ENCODE measurements at places on chromosomes 7 and 10. TPM values are rescaled to one million over a fixed set of nuclear protein-coding genes. Genes with fewer than 3 reads are reported as not detected.

The GHRHR gene
- total RNA-seq = not detected

The MCM10 gene
- 1.8 TPM for total RNA-seq

The PMS2 gene
- total RNA-seq = 13.0 TPM

The PPP1R9A gene
- 7.5 TPM for total RNA-seq

The KRIT1 gene
- 74.6 TPM for total RNA-seq

The DUS4L gene
- total RNA-seq = 9.0 TPM

The OR2A1 gene
- total RNA-seq = 0.15 TPM

The SLIT1 gene
- 0.44 TPM for total RNA-seq

The PLEKHS1 gene
- total RNA-seq = not detected

The PALS2 gene
- total RNA-seq = 17.8 TPM

The CYP2C8 gene
- total RNA-seq = 0.16 TPM

The SRRM3 gene
- 3.4 TPM for total RNA-seq

The ZCCHC24 gene
- total RNA-seq = 48.8 TPM

The AMZ1 gene
- total RNA-seq = 0.88 TPM

The PSD gene
- total RNA-seq = 13.4 TPM

The MSMB gene
- total RNA-seq = 4.0 TPM

The VAX1 gene
- not detected for total RNA-seq

The TMEM26 gene
- 19.0 TPM for total RNA-seq

The RBP4 gene
- total RNA-seq = 813 TPM

The PIK3CG gene
- total RNA-seq = 12.0 TPM

The AKR1C1 gene
- 24.1 TPM for total RNA-seq

The SEMA3E gene
- total RNA-seq = 11.8 TPM

The ASZ1 gene
- total RNA-seq = not detected

The CALML5 gene
- not detected for total RNA-seq

The OR9A2 gene
- 2.0 TPM for total RNA-seq

The FZD1 gene
- 11.0 TPM for total RNA-seq

The RAB18 gene
- 68.6 TPM for total RNA-seq

The NCF1 gene
- total RNA-seq = not detected

The SIRT1 gene
- 43.3 TPM for total RNA-seq

The KCNK18 gene
- total RNA-seq = not detected

The MICALL2 gene
- 20.0 TPM for total RNA-seq

The TMEM270 gene
- not detected for total RNA-seq

The NPSR1 gene
- not detected for total RNA-seq

The TLX1 gene
- total RNA-seq = not detected

The ZNF273 gene
- total RNA-seq = 6.9 TPM

The DOCK1 gene
- 101 TPM for total RNA-seq

The CCDC71L gene
- 59.0 TPM for total RNA-seq

The SHTN1 gene
- total RNA-seq = 36.0 TPM

The HPSE2 gene
- total RNA-seq = 8.0 TPM

The CPED1 gene
- 14.3 TPM for total RNA-seq

The AOC1 gene
- total RNA-seq = not detected

The KCNIP2 gene
- 11.9 TPM for total RNA-seq

The PRPS1L1 gene
- total RNA-seq = not detected

The C10orf143 gene
- 6.6 TPM for total RNA-seq

All from breast epithelium (tissue), 4 donors.